ENCODE measurements at places on chromosomes 2 and 18.

GRCh38 chr18:25349131-25349925, 2.6 kb downstream of the ZNF521 start:
- DNase-seq = peak; percentile 26

DNA sequence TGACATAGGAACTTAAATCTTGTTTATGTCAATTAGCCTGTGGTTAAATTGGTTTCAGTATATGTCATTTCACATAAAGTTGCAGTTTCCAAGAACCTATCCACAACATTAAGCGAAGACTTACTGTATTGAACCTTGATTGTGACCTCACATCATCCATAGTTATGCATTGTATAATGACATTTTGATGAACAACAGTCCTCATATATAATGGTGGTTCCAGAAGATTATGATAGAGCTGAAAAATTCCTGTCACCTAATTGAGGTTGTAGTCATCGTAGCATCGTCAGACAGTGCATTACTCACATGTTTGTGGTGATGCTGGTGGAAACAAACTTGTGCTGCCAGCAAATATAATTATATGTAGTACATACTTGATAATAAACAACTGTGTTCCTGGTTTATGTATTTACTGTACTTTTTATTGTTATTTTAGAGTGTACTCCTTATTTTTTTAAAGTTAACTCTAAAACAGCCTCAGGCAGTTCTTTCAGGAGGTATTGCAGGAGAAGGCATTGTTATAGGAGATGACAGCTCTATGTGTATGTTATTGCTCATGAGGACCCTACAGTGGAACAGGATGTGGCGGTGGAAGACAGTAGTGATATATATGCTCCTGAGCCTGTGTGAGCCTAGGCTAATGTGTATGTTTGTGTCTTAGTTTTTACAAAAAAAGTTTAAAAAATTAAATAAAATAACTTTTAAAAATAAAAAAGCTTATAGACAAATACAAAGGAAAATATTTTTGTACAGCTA, 56.6 kb downstream of the UBE2E3 start:
- no peak for DNase-seq

DNA sequence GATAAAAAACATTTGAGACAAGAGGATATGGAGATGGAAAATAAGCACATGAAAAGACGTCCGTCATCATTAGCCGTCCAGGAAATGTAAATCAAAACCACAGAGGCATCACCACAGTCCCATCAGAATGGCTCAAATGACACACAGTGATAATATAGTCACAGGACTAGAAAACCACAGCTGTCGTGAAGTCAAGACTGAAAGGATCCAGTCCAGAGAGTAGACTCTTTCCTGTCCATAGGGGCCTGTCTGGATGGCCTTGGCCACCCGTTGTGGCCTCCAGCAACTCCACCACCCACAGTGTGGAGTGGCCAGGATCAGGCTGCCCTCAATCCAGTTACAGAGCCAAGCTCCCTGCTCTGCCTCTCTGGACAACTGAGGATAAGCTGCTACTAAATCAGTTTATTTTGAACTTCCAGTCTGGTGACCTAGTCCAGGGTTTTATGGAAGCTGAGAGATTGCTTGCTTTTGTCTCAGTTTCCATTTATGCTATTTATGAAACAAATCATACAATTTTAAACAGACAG, 60.4 kb downstream of the RHOB start:
- DNase-seq = no peak

DNA sequence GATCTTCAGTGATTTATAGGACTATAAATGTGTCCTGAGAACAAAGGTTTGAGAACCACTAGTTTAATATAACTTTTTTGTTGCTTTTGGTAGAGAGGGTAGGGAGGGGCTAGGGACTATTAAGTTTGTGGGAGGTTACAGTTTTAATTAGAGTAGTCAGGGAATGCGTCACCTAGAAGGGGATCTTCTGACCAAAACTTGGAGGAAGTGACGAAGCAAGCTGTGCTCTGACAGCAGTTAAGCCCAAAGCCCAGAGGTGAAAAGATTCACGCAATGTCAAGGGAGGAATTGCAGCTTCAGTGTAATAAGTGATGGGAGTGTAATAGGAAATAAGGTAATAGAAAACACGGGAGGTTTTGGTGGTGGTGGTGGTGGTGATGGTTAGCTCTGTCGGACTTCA, 8.1 kb downstream of the TDRD15 start:
- DNase-seq = no peak

- no peak for DNase-seq
These were observed 70.3 kb downstream of the MAIP1 start for GRCh38 chr2:200025717-200026116.

- no peak for DNase-seq
These were observed 24.3 kb downstream of the GDF7 start for GRCh38 chr2:20691076-20691734.

GRCh38 chr18:34097312-34097711, 127.4 kb downstream of the NOL4 start:
- DNase-seq = no peak

- no peak for DNase-seq
These were observed 505.8 kb upstream of the NRP2 start for GRCh38 chr2:205176546-205176945.

DNA sequence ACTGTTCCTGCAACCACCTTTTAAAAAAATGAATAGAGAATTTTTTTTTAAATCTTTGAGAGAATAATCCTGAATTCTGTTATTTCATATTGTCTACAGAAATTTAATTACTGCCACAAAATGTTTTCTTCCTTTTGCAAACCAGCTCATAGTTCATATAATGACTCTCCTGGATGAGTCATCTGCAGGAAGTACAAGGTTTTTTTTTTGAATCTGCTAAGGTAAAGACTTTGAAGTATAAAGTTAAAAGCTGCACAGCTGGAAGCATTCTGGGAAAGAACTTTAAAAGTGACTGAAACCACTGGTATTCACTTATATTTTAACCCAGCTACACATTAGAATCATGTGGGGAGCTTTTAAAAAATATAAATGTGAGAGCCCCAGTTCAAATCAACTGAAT, 25.4 kb downstream of the SESTD1 start:
- DNase-seq = no peak

- DNase-seq = no peak
These were observed 10.8 kb downstream of the GLS start for GRCh38 chr2:190891372-190891771.

DNA sequence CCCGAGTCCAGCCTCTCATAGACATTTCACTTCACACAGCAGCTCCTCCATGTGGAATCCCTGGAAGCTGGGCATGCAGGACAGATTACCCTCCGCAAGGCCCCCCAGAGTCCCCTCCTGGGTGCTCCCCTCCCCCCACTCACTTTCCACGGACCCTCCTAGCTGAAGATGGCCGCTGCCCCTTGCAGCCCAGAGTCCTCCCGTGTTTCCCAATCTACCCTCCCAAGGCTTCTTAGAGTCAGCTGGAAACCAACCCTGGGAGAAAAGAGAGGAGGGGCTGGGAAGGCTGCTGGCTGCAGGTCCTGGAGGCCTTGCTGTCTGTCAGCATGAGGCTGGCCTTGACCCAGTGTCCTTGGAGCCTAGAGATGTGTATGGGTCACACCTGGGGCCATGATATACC, 49.0 kb upstream of the HAAO start:
- no peak for DNase-seq

DNA sequence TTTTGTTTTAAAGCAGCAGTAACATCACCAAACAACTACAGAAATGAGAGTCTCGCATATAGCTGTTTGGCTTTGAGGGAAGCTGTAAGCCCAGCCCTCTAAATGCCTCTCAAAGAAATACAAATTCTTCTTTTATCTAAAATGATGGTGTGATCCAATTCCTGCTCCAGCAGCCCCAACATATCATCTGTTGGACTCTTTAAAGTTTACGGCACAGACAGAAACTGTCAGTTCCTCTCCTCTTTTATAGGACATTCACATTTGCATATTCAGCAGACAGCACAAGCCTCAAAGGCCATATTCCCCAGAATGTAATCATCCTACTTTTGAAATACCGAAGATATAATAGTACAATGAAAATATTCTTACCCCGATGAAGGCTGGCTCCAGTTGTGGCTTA, 216.9 kb upstream of the REV1 start:
- no peak for DNase-seq

- DNase-seq = no peak
These were observed 91.8 kb downstream of the TGIF1 start for GRCh38 chr18:3541549-3542386.

- DNase-seq = no peak
These were observed 22.9 kb downstream of the MAPRE2 start for GRCh38 chr18:35063875-35064690.

GRCh38 chr2:46650556-46651001, 171.2 kb downstream of the TMEM247 start:
- DNase-seq = no peak

- no peak for DNase-seq
These were observed 10.7 kb upstream of the SPOPL start for GRCh38 chr2:138490673-138491494.

DNA sequence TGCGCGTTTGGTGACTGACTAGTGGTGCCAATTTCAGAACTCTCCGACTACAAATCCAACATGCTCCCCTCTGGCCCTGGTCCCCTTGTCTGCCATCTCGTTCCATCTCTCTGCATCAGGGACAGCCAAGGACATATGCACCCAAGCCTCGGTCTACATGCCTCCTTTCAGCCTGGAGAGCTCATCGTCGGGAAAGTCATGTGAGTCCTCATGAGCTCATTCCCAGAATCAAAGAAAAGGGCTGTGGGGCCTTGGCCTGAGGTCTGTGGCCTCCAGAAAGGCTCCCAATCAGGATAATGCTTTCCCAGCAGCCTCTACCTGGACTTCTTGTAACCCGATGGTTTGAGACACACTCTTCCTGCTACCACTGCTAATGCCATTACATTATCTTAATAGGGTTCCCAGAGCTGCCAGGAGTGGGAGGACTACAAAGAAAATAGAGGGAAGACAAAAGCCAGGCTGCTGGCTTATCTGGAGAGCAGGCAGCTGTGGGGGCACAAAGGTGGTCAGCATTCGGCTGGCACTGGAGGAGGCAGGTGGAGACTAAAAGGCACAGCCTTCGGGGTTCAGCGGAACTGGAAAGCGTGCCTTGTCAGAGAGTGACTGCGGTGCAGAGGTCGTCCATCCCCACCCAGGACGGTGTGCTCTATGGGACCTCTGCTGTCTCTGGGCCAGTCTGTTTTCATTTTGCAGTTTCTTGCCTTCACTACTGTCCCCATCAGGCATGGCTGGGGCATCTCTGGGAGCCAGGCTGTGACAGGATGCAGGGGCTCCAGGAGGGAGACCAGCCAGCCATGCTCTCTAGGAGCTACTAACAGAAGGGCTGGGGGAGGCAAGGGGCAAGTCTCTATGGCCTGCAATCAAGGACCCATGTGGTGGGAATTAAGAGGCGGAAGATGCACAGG, 104.4 kb upstream of the SMAD2 start:
- no peak for DNase-seq

DNA sequence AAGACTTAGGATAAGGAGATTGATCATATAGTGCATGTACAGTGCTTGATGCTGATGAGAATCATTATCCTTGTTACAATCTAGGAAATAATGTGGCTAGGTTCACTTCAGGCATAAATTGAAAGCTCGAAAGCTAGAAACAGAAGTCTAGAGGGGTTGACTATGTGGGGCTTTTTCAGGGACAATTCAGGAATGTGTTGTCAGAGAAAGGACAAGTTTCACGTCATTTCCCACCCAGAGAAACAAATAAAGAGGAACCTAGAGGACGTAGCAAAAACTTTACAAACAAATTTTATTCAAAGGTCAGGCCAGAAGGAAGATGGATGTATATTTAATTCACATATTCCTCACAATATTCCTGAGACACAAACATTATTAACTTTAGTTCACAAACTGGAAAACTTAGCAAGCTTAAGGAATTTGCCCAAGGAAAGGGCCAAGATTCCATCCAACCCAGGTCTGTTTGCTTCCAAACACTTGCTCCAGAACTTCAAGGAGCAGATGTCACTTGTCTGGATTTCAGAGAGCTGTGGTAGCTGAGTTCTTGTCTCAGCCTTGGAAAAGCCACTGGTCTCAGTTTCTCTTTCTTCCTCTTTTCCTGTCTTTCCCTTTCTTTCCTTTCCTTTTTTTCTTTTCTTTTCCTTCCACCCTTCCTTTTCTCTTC, 7.4 kb downstream of the CYRIA start:
- DNase-seq = no peak

GRCh38 chr2:40511661-40512213, 59.8 kb upstream of the SLC8A1 start:
- no peak for DNase-seq

DNA sequence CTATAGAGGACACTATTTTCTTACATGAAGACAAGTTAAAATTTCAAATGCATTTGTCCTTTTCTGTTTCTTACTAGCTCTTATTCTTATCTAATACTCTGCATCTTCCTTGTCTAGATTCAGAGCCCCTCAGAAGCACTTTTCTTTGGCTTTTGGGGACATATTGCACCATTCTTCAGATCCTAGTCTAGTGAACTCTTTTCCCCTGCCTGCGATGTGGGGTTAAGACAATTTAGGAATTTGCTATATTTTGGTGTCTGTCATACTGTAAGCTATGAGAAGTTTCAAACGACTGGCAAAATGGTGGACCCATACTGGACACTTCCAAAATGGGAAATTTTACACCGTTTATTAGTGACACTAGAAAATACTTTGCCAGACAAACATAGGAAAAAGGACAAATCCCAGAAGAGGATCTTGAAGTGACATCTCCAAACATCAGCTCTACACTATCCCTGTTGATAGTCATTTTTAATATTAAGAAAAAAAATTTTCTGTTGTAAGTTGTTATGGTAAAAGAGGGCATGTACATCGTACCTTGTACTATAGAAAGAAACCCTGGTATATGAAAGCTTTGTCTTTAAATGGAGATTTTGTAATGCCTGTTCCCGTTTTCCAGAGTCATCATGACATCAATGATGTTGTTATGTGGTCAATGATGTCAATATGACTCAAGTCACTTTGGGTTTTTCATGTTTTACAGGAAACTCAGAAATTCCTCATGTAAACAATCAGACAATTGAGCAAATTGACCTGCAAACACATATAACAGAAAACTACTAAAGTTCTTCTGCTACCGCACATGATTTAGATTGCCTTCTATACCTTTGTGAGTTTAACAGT, 4.4 kb upstream of the KYNU start:
- DNase-seq = no peak

DNA sequence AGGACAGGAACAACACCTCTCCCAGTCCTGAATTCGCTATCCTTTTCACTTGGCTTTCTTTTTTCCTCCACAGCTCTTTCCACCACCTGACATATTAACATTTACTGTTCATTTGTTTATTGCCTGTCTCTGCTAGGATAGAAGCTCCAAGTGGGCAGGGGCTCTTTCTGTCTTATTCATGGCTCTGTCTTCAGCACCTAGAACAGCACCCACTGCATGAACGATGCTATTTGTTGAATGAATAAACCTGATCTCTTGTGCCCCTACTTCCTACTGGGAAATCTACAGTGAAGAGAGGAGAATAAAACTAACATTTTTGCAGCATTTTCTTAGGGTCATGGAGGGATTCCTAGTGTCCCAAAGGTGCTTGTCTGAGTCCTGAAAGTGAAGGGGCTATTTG, 24.4 kb upstream of the GAREM2 start:
- no peak for DNase-seq

GRCh38 chr2:216078776-216079175, 2.8 kb downstream of the PECR start:
- no peak for DNase-seq
